ENCODE measurements at places on chromosomes 16 and 17.

DNA sequence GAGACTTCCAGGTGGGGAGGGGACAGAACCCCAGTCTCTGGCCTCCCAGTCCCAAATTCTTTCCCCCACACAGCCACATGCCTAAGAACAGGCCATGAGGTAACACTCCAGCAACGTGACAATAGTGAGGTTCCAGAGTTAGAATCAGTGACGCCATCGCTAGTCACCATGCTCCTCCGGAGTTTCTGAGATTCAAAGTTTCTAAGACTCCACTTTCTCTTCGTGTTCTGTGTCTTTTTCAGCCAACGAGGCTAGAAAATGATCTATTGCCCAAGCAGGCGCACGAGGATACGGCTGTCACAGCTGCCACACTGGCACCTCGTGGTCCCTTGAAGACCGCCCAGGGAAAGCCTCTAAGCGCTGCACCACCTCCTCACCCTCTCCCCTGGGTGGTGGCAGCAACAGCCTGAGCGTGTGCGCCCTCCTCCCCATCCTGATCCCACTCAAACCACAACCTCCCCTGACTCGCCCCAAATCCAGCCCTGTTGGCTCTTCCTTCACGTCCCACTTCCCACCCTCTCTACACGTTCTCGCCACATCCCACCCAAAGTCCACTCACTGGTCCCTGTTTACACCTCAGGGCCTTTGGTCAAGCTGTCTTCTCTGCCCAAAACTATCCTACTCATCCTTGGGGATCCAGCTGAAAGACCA is 1.0 kb downstream of the MCRIP1 start:
- DNase-seq: no peak

- DNase-seq: no peak
Measured at GRCh38 chr16:77897129-77897437, 108.7 kb downstream of the VAT1L start.

DNA sequence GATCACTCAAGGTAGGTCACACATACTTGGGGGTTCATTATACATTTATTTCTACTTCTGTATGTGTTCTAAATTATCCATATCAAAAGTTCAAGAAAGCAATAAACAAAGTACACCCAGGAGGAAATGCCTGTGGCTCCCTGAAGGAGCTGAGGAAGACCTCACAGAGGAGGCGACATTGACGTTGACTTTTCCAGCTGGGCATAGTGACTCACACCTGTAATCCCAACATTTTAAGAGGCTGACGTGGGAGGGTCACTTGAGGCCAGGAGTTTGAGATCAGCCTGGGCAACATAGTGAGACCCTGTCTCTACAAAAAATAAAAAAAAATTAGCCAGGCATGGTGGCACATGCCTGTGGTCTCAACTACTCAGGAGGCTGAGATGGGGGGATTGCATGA is 16.3 kb downstream of the ITGAD start:
- no peak for DNase-seq

DNA sequence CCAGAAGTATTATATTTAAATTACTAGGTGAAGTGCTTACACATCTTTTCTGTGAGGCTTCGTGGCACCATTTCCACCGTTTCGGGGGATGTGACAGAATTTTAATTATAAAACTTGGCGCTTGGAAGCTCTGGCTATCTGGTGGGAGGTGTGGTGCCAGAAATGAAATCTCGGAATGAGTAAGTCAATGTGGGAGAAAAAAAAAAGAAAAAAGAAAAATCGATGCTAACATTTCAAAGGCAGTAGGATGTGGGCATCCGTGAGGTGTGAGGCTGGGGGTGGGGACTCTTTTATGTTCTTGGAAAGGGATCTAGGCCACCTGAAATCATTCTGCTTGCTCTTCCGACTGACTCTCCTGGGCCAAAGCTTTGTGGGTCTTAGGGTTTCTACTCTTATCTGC is 21.9 kb downstream of the CPPED1 start:
- DNase-seq: no peak

- no peak for DNase-seq
Measured at GRCh38 chr17:77666881-77667395, 291.6 kb upstream of the TNRC6C start.

- DNase-seq: no peak
Measured at GRCh38 chr16:3056336-3057180, 8.9 kb upstream of the IL32 start.

GRCh38 chr16:68776821-68777485 is 39.9 kb downstream of the CDH1 start:
- no peak for DNase-seq

GRCh38 chr16:73050201-73051099 is 2.5 kb upstream of the ZFHX3 start:
- DNase-seq: no peak

GRCh38 chr16:13441675-13442074 is 478.3 kb upstream of the ERCC4 start:
- DNase-seq: no peak

GRCh38 chr17:18950346-18950745 is 1.6 kb upstream of the SLC5A10 start:
- DNase-seq: no peak

GRCh38 chr16:21603928-21604327 is 4.6 kb downstream of the METTL9 start:
- DNase-seq: no peak

DNA sequence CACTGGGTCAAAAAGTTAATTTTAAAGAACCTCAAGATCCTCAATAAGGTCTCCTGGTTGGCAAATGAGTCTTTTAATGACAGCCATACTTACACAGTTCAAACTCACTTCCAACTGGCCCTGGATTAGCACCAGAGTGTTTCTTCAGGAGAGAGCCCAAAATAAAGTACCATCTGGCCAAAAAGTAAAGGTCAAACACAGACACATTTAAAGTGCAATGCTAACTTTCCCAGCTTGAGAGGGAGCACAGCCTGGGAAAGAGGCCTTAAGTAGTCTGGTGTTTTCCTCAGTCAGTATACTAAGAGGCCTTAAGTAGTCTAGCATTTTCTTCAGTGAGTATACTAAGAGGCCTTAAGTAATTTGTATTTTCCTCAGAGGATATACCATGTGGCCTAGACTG is 46.6 kb upstream of the ERN1 start:
- DNase-seq: no peak

- no peak for DNase-seq
Measured at GRCh38 chr17:66724581-66725341, 110.2 kb upstream of the CACNG5 start.

- no peak for DNase-seq
Measured at GRCh38 chr16:10070591-10070990, 111.6 kb downstream of the GRIN2A start.

DNA sequence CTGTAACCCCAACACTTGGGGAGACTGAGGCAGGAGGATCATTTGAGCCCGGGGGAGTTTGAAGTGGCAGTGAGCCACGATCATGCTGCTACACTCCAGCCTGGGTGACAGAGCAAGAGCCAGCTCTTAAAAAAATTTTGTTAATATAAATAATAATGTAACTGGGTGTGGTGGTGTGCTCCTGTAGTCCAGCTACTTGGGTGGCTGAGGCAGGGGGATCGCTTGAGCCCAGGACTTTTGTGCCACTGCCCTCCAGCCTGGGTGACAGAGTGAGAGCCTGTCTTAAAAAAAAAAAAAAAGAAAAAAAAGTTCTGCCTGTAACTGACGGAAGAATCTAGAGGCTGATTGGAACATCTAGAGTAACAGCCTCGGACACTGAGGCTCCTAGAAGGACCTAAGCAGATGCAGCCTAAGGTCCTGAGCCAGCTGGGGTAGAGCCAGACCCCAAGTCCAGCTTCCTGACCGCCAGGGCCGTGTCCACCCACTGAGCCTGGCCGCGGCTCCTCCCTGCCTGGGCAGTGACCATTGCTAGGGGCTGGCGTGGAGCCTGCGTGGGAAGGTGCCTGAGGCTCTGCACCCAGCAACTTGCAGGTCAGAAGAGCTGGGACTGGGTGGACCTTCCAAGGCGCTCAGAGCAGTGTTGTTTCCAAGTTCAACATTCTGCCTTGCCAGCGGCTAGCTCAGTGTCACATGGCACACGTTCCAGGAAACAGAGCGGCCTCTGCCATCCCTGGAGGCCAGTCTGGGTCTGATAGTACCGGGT is 209.4 kb upstream of the CIBAR2 start:
- DNase-seq: no peak

GRCh38 chr17:65902831-65903522 is 289.0 kb downstream of the CEP112 start:
- no peak for DNase-seq

- DNase-seq: no peak
Measured at GRCh38 chr16:56415875-56416274, 9.5 kb downstream of the AMFR start.

DNA sequence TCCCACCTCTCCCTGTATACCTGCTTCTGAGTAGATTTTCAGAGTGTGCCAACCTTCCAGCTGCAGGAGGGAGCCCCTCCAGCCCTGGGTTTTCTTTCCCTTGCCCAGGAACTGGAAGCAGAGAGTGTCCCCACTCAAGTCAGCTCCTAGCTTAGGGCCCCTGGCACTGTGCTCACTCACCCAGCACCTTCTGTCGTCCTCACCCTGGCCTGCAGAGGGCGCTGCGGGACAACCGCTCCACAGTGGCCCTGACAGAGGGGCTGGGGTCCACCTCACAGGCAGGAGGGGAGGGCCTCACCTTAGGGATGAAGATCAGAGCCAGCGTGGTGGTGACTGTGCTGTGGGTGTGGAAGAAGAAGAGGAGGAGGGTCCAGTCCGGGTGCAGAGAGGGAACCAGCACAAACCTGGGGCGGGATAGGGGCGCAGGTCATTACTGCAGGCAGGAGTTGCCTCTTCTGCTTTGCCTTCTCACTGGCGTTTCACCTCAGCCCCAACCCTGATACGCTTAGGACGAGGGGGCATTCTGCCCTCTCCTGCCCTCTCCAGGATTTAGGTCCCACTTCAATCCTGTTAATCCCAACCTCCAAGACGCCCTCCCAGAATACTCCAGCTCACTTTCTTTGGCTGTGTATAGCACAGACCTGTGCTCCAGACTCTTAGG is 10.0 kb downstream of the GPR179 start:
- peak; percentile 64 for DNase-seq

GRCh38 chr16:48834576-48834975 is 224.6 kb upstream of the N4BP1 start:
- DNase-seq: no peak

DNA sequence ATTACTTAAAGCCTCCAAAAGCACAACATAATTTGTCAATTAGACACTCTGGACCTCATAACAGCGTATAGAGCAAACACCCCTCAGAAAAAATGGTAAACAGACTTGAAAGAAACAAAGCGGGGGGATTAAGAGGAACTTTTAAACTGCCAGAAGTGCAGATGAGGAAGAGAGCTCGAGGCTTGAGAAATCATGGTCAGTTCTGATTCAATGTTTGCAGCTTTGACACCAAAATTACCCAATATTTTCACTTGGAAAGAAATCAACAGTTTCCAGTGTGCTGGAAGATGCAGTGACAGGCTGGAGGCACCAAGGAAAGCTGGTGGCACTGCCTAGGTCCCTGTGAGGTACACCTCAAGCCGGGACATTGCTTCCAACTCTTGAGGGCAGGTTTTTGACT is 180.9 kb upstream of the TOX3 start:
- DNase-seq: no peak

- no peak for DNase-seq
Measured at GRCh38 chr16:10224850-10225249, 42.6 kb upstream of the GRIN2A start.

DNA sequence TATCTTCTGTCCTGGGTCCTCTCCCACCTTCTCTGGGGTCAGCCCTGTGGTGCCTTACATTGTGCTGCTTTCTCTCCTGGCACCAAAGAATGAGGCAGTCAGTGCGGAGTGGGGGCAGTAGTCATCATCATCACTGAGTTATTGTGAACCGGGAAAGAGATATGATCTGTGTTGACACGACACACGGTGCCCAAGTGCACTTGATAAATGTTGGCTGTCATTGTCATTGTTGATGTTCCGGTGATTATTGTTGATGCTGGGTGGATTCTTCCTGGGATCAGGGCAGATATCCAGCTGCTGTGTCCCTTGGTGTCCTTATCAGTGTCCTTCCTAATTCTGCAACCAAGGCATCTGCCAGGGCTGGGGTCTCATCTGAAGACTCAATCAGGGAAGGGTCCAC is 121.7 kb downstream of the ABCC6 start:
- DNase-seq: no peak

- no peak for DNase-seq
Measured at GRCh38 chr17:41013606-41014005, 4.7 kb upstream of the KRTAP3-1 start.

- no peak for DNase-seq
Measured at GRCh38 chr17:81738801-81739393, 26.8 kb downstream of the SLC25A10 start.

DNA sequence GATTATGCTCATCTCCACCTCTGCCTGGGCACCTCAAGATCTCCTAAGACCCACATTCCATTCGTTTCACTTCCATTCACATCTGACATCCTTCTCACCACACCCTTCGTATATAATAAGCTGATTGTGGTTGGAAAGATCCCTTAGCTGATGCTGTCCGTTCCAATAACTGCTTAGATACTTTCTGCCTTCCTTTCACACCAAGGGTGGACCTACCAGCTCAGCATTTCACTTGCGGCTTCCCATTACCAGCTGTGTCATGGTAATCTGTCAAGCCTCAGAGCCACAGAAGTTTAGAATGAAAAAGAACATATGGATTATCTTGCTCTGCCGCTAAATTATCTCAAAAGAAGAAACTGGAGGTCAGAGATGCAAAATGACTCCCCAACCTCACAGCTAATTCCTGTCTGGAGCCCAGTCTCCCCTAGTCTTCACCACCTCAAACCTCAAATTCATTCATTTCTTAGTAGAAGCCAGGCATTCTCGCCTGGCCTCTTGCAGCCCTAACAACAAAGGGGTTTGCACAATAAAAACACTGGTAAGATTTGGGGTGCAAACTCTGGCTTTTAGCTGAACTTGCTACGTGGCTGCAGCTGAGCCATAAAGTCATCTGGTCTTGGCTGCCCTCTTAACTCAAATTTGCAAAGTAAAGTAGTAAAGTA is 182.8 kb upstream of the HS3ST3A1 start:
- DNase-seq: no peak

DNA sequence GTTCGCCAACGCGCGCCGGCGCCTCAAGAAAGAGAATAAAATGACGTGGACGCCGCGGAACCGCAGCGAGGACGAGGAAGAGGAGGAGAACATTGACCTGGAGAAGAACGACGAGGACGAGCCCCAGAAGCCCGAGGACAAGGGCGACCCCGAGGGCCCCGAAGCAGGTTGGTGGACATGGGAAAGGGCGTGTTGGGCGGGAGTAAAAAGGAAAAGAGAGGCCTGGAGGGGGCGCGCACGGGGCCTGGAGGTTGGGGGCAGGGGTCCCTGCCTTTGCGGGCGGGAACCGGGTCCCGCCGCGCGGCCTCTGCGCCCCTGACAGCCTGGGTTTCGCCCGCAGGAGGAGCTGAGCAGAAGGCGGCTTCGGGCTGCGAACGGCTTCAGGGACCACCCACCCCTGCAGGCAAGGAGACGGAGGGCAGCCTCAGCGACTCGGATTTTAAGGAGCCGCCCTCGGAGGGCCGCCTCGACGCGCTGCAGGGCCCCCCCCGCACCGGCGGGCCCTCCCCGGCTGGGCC is 2.1 kb downstream of the IRX5 start:
- DNase-seq: peak; percentile 21

DNA sequence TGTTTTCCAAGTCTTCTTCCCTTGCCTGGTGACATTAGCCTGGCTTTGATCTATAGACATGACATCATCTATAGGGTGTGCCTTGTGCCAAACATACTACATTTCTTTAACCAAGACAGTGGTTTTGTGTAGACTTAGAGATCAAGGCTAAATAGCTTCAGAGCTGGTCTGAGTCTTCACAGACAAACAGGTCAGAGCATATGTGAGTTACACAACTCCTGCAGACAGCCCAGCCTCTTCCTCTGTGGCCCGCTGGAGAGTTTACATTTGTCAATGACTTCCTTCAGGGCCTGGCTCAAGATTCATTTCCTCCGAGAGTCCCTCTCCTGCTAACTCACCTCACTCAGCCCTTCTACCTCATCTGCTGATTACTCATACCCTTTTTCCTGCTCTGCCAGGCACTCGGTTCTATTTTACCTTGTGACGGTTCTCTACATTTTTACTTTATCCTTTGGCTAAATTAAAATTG is 73.1 kb upstream of the TANC2 start:
- DNase-seq: no peak
